Fibroblast of villous mesenchyme (primary cell): ENCODE measurements at places on chromosomes 5 and 9.
A peak's percentile ranks its signal among the peaks of the same experiment; 100 is the strongest.

DNA sequence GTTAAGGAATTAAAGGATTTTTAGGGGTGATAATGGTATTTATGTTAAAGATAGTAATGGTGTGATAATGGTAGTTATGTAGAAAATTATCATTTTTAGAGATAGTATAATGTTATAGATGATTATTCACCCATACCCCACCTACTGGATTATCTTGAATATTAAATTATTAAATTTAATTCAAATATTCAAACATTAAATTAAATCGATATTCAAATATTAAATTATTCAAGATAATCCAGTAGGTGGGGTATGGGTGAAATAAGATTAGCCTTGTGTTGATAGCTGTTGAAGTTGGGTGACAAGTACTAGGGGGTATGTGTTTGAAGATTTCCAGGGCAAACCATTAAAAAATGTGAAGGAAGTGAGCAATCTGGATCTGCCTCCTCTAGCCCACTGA is 15.6 kb downstream of the FAM219A start:
- DNase-seq, result no peak

DNA sequence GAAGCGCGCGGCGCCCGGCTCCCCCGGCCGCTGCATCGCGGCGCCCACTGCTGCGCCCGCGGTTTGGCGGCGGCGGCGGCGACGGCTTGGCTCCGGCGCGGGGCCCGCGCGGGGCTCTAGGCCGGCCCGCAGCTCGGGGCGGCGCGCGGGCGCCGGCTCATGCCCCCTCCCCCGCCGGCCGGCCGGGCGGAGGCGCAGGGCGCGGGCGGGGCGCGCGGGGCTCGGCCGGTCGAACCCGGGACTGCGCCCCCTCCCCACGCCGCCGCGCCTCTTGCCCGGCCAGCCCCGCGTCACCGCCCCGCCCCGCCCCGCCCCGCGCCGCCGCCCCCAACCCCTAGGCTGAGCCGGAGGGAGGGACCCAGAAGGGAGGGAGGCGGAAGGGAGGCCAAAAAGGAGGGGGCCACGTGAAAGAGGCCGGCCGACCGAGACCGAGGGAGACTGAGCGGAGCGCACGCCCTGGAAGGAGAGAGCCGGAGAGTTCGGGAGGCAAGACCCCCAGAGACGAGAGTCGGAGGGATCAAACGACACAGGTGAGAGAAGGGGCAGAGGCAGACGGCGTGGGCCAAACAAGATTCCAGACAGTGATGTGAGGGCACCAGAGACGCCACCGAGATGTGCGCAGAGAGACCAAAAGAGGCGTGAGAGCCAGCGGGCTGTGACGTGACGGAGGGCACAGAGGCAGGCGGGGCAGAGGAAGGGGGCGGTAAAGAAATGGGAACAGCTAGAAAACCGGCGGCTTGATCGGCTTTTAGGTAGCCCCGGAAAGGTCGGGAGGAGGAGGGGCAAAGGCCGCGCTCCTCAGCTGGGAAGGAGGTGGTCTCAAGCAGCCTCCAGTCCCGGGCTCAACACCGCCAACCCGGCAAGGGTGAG is at the start of gene BARX1:
Gene BARX1 (minus strand): TSS at position 245 of the 870 bp plus-strand sequence. CDS start 209 bp downstream, at position 36.
- DNase-seq, result no peak

GRCh38 chr5:75729321-75729720 is 12.1 kb upstream of the POC5 start:
- DNase-seq, result no peak

DNA sequence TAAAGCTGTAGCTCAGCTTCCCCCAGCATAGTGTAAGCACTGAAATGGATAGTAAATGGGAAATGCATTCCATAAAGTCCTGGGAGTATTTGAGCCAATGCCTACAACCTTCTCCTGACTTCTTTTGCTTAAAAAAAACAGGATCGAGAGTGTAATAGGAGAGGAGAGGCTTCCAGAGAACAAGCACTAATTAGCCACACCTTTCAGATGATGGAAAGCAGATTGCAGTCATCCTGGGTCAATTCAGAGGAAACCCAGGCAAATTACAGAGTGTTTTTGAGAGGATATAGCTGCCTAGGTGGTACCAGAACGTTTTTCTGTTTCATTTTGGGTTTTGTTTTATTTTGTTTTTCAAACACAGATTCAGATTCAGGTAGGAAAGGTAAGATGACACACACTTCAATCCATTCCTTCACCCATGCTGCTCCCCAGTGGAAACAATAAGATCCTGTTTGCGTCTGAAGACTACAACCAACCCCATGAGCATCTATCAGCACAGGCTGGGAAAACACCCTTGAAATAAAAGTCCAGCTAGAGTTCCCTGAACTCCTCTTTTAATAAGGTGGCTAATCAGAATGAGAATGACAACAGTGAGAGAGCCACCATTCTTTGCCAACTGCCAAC is 95.6 kb downstream of the RFK start:
- no peak for DNase-seq

- no peak for DNase-seq
These were observed 282.5 kb upstream of the IRX4 start for GRCh38 chr5:2165203-2165602.

GRCh38 chr9:136254381-136255165 is 9.0 kb upstream of the QSOX2 start:
- DNase-seq, result no peak

DNA sequence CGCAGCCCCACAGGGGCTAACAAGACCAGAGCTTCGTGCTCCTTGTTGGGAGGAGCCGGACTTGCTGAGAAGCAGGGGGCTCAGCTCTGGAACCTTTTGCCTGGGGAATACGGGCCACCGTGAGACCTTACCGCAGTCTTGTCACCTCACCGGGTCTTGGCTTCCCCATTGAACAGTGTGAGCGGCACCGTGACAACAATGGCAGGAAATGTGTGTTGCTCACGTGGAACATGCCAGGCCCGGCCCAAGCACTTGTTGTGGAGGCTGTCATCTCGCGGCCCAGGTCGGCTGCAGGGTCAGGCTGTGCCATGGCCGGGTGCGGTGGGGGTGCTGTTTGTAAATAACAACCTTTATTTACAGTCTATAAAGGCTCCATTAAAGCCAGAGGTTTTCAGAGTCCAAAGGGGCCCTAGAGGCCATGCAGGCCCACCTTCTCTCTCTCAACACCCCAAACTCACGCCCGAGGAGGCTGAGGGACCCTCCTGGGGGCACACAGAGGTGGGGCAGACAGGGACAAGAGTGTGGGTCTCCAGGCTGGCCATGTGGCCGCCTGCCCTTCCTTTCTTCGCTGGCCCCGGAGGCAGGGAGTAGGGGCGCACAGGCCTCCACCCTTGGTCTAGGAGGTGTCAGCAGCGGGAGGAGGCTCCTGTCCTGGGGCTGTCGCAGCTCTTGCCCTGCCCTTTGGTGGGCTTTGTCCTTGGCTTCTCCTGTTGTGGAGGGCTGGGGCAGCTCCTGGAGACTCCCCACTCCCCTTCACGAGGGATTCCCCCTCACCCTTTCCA is 79.7 kb downstream of the TSPAN17 start:
- DNase-seq, result no peak

DNA sequence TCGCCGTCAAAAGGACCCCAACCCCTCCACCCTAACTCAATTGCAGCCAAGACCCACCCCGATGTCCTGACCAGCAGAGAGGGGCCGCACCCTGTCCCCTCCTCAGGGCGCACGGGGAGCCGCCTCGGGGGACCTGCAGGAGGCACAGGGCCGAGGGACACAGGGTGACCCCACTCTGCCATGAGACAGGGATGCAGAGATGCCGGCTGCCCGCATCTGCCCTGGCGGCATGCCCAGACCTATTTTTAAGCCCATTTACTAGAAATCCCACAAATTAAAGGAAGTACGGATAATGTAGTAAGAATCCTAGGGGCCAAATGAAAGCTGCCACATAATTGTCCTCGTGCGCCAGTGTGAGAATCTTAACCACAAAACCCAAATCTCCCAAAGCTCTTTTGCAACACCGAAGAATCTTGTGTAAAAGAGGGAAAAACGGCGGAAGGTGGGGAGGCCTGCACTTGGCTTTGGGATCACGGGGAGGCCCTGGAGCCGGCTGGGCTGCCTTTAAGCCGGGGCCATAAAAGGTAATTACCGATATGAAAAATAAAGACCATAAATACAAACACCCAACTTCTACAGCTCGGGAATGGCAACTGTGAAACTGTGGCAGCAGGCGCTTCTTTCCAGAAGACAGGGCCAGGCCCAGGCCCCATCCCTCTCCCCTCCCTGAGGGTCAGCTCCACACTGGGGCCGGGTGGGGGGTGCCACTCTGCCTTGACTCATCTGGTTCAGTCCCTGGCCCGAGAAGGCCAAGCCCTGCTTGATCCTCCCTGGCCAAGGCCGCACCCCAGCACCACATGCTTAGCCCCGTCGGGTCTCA is 35.0 kb downstream of the NACC2 start:
- peak; percentile 98 for DNase-seq

- DNase-seq, result no peak
These were observed 528.1 kb upstream of the KLF4 start for GRCh38 chr9:108017671-108018070.

DNA sequence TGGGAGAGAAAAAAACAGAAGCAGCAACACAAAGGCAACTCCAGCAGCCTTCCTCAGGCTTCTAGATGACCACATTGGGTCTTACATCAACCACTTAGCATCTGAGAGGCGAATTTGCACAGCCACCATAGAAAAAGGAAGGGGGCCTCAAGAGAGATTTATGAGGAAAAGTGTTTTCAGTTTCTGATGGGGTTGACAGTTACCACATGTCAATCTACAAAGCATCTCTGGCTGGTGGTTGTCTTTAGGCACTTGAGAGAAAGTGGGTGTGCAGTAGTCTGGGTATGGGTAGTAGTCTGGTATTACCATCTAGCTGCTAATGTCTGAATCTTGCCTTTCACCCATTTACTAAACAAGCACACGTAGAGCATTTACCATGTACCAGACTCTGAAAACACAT is 137.5 kb downstream of the BAAT start:
- no peak for DNase-seq

GRCh38 chr9:12875191-12875590 is 100.4 kb downstream of the LURAP1L start:
- DNase-seq, result no peak

- DNase-seq, result no peak
These were observed 402.4 kb upstream of the PTGER4 start for GRCh38 chr5:40277161-40277906.

- no peak for DNase-seq
These were observed 147.8 kb downstream of the TTLL11 start for GRCh38 chr9:121945281-121945680.

DNA sequence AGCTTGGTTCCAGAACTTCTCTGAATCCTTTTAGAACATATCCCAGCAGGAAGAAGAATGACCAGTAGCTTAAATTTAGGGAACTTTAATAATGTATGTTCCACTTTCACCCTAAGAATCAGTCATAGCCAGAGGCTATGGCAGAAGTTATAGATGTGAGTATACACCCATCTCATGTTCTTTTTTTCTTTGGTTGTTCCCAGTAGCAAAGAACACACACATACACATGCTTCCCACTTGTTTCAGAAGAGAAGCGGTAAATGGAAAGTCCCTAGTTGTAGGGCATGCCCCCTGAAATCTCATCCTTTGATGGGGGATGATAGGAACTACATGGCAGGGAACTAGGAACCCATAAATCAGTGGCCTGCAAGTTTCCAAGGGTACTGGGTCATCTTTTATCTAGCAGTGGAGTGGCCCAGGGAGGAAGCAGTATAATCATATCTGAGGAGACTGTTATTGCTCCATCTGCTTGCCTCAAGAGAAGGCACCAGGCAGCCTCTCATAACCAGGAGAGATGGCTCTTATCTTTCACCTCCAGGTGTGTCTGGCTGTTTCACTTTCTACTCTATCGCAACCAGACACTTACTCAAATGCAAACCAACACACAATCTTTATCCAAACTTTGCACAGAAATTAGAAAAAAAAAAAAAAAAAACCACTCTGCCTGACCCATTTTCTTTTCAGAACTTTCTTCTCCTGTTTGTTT is 109.5 kb downstream of the SNCAIP start:
- DNase-seq, result peak; percentile 11

DNA sequence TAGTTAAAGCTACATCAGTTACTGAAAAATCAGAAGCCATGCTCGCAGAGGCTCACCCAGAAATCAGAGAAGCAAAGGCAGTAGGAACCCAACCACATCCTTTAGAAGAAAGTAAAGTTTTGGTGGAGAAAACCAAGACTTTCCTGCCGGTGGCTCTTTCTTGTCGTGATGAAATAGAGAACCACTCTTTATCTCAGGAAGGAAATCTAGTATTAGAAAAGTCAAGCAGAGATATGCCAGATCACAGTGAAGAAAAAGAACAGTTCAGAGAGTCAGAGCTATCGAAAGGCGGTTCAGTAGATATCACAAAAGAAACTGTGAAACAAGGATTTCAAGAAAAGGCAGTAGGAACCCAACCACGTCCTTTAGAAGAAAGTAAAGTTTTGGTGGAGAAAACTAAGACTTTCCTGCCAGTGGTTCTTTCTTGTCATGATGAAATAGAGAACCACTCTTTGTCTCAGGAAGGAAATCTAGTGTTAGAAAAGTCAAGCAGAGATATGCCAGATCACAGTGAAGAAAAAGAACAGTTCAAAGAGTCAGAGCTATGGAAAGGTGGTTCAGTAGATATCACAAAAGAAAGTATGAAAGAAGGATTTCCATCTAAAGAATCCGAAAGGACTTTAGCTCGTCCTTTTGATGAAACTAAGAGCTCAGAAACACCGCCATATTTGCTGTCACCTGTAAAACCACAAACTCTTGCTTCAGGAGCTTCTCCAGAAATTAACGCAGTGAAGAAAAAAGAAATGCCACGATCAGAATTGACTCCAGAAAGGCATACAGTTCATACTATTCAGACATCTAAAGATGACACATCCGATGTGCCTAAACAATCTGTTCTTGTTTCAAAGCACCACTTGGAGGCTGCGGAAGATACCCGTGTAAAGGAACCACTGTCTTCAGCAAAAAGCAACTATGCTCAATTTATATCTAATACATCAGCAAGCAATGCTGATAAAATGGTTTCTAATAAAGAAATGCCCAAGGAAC is 47.2 kb downstream of the CMYA5 start:
- no peak for DNase-seq

- DNase-seq, result no peak
These were observed 647.3 kb downstream of the BRINP1 start for GRCh38 chr9:118721923-118722322.

DNA sequence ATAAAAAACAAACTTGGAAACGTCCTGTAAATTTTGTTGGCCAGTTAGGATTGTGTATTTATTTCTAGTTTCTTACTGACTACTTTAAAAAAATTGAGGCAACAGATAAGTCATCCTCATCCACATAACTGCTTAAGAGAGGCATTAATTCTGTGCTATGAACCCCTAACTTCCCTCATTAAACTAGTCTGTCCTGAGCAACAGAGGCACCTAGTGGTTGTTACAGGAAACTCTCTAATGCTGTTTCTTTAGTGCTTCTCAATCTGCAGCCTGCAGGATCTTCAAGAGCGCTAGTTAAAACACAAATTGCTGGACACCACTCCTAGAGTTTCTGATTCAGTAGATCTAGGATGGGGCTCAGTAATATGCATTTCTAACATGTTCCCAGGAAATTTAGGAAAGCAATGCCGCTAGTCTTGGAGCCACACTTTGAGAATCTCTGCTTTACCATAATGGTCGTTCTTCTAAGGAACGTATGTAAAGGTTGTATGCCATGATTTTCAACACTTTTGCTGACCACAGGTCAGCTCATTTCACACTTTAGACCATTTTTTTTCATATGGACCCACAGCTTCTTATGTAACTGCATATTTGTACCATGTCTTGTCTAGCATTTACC is 410.1 kb upstream of the SMARCA2 start:
- peak; percentile 3 for DNase-seq
